ENCODE measurements at places on chromosomes 11 and 22.

GRCh38 chr22:43113526-43114251 is 3.1 kb downstream of the BIK start:
- no peak for DNase-seq

DNA sequence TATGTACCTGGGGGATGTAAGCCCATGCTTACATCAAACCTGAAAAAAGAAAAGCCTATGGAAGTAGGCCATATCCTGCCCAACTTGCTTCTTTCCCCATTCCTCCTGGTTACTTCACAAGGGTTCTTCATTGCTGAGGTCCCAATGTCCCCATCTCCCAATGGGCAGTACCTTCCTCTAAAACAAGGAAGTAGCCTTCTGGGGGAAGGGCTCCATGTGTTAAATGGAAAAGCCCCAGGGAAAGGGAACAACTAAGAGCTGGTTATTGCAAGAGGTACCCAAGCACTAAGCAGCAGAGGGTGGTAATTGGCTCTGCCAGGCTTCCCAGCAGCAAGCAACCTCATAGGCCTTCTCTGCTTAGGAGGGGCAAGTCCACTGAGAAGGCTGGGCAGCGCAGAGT is 11.3 kb downstream of the TMEM216 start:
- DNase-seq, result no peak

GRCh38 chr22:38417252-38418060 is 37.5 kb downstream of the KCNJ4 start:
- DNase-seq, result no peak

- no peak for DNase-seq
Observed at GRCh38 chr22:31952472-31952871, 8.1 kb downstream of the YWHAH start.

DNA sequence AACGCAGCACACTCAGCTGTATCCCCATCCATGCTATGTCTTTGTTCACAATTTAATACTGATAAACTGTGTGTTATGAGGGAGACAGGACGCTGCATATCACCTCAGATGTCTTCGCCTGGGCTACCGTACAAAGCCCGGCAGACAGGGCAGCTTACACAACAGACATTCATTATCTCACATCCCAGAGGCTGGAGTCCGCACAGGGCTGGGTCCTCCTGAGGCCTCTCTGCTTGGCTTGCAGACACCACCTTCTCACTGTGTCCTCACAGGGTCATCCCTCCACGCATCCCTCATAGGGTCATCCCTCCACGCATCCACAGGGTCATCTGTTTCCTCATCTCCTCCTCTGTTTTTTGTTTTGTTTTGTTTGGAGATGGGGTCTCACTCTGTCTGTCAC is 61.2 kb downstream of the SHANK2 start:
- no peak for DNase-seq

DNA sequence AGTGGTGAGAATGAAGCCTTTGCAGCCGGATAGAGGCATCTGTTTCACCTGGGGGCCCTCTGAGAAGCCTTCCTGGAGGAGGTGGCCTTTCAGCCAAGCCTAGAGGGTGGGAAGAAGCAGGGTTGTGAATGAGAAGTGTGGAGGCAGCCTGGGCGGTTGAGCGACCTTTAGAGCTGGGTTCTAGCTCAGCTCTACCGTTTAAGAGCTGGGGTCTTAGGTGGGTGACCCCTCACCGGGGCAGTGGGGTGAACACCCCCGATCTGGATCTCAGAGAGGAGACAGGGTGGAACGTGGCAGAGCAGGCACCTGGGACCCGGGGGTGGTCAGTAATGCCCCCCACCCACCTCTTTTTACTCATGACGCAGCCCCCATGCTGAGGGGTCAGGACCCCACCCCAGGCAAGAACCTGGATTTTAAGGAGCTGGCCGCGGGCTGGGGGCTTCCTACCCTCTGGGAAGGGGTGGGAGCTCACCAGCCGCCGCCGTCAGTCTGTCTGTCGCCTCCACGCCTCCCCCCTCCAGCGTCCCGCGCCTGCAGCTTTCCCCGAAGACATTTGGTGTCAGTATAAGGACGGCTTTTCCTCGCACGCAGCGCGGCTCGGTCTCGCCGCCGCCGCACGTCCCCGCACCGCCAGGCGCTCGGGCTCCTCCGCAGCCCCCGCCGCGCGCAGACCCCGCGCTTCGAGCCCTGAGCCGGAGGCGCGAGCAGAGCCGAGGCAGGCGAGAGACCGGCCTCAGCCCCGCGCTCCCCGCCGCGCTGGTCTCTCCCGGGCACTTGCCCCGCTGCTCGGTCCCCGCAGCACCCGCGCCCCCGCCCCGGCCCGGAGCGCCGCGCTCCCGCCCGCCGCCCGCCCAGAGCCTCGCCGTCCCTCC is 13.3 kb upstream of the CACNA1I start:
- DNase-seq, result peak; percentile 50

- no peak for DNase-seq
Observed at GRCh38 chr22:19648419-19648929, 65.8 kb upstream of the SEPTIN5 start.

DNA sequence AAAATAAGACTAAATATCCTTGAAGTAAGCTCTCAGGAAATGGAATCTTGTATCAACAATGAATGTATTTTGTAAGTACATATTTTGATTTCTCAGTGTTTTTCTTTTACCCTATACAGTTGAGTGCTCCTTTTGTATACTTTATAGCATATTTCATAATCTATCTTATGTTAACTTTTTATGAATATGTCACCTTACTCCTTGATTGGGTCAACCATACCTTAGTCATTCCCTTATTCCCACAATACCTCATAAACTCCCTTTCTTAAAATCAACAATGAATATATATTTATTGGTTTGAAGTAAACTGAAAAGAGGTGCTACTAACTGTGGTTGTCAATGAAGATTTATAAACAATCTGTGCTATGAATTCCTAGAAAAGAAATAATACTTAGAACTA is 686.2 kb downstream of the METTL15 start:
- DNase-seq, result no peak

DNA sequence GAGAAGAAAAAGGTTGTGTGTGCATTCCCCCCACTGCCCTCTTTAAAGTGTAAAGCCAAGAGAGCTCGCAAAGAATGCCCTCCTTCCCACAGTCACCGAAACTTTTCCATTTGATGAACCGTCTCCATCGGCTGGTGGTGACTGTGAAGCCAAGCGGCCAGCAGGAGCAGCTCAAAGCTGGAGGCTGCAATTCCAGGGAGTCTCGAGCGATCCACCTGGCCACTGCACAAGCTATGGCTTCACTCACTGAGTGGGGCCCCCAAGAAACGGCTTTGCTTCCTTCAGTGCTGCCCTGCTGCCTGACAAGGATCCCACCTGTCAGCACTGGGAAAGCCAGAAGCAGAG is 117.7 kb downstream of the ABTB2 start:
- no peak for DNase-seq

GRCh38 chr11:34266090-34266912 is 91.5 kb downstream of the ABTB2 start:
- no peak for DNase-seq

DNA sequence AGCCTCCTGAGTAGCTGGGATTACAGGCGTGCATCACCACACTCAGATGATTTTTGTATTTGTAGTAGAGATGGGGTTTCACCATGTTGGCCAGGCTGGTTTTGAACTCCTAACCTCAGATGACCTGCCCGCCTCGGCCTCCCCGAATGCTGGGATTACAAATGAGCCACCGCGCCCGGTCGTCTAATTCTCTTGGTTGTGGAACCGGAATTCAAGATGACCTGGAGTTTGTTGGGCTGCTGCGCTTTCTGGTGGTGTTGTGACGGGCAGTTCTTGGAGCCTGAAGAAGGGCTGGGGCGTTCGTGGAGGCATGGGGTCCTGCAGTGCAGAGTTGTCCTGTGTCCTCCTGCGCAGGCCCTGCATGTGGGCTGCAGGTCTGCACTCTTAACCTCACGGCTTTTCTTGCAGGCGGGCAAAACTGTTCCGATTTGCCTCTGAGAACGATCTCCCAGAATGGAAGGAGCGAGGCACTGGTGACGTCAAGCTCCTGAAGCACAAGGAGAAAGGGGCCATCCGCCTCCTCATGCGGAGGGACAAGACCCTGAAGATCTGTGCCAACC is 4.9 kb upstream of the TRMT2A start:
- DNase-seq, result no peak

Measured in CD4-positive, alpha-beta T cell treated with Interleukin-12 subunit alpha and Interleukin-12 subunit beta, for 1 hour (primary cell).